ENCODE measurements at places on chromosomes 4 and X.

- no peak for DNase-seq
Observed at GRCh38 chr4:111775556-111776297, 369.5 kb upstream of the FAM241A start.

DNA sequence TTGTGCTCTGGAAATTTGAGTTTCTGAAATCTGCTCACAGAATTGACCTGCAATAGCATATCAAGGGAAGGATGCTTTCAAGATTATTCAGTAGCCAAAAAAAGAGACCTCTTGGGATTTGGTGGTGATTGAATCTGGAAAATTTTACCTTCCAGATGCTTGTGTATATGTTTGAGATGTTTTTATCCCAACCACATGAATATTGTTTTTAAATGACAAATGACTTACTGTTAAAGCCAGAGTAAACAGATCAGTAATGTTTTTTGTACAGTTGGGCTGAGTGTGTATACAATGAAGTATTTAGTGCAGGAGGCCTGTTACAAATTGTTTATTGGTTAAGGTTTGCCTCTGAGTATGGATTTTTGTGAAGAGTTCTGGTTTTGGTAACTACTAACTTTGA lies 126.5 kb downstream of the CBR4 start:
- no peak for DNase-seq

- no peak for DNase-seq
Observed at GRCh38 chrX:153688071-153688470, 345 bp downstream of the SLC6A8 start.

DNA sequence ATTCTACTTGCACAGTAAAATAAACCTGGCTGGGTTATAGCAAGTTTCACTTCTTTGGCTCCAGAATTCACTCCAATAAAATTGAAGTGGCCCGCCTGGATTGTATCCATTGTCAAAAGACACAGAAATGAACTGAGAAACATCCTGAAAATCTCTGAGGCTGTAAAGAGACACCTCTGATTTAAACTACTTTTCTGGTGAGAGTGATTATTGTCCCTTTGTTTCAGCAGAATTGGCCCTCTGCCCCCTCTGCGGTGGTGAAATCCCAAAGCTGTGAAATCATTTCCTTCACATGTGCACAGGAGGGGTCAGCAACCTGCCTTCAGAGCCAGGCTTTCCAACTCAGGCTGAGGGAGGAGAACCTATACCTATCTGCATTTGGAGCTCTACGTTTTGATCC lies 23.0 kb downstream of the GAB3 start:
- no peak for DNase-seq

DNA sequence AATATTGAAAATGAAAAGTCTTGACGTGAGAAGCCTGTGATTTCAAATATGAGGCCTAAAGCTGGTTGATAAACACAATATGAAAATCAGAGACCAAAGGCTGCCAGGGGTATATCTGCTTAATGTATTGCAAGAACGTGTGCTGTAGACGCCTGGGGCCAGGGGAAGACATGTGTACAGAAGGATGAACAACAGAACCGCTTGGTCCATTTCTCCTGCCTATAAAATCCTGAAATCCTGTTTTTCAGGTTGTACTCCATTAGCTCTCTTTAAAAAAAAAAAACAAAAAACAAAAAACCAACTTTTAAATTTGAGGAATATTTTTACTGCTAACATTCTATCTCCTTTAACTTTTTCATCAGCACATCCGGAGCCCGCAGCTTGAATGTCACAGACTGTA lies 109.2 kb downstream of the STOX2 start:
- DNase-seq: no peak

DNA sequence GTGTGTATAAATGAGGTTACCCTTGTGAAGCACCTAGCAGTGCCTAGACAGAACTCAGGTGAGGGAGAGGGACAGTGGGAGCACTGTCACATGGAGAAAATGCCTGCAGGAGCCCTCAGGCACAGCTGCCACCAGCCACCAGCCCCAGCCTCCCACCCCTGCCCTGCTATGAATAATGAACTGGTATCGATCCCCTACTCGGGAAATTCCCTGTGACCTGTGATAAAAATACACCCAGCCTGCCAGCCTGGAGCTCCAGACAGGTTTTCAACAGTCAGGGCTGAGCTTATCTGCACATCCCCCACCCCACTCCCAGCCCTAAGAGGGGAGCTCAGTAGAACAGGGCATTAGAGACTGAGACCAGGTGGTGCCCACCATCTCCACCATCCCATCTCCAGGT lies 159.6 kb upstream of the PJA1 start:
- DNase-seq: no peak

Data from CD4-positive, alpha-beta memory T cell (primary cell).